Posterior cingulate gyrus (tissue), 11 donors: ENCODE measurements at places on chromosomes 5 and 9.

GRCh38 chr5:72848474-72849428 lies 32.3 kb downstream of the TNPO1 start:
- peak; percentile 84 for DNase-seq

GRCh38 chr5:40481241-40481640 lies 198.5 kb upstream of the PTGER4 start:
- DNase-seq, result no peak

- no peak for DNase-seq
Measured at GRCh38 chr5:14534773-14535172, 46.8 kb upstream of the OTULINL start.

- no peak for DNase-seq
Measured at GRCh38 chr5:151110992-151111391, 30.2 kb upstream of the TNIP1 start.

- peak; percentile 24 for DNase-seq
Measured at GRCh38 chr9:78103971-78104433, 72.4 kb upstream of the GNAQ start.

GRCh38 chr5:160453751-160454150 lies 32.1 kb downstream of the PTTG1 start:
- no peak for DNase-seq

GRCh38 chr5:72366324-72366976 lies 46.3 kb downstream of the PTCD2 start:
- peak; percentile 48 for DNase-seq

DNA sequence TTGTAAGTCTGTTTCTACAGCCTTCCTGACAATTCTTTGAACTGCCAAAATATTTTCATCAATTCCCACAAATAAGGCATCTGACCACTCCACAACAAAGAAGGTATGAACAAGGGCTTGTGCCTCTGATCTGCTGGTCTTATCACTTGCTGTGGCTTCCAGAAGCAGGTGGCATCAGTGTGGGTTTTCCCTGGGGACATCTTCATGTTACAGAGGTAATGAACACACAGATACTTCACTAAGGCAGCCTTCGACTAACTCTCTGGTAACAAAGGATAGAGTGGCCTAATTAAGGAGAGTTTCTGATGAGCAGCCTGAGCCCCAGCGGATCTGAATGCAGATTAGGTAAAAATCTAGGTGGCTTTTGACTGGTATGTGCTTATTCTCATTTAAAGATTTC lies 15.2 kb upstream of the ERAP2 start:
- DNase-seq, result no peak
